ELR (cell line): ENCODE measurements at places on chromosomes 5 and 9.
A peak's percentile ranks its signal among the peaks of the same experiment; 100 is the strongest.

- DNase-seq, result no peak
Measured at GRCh38 chr5:6743161-6743560, 29.9 kb downstream of the TENT4A start.

DNA sequence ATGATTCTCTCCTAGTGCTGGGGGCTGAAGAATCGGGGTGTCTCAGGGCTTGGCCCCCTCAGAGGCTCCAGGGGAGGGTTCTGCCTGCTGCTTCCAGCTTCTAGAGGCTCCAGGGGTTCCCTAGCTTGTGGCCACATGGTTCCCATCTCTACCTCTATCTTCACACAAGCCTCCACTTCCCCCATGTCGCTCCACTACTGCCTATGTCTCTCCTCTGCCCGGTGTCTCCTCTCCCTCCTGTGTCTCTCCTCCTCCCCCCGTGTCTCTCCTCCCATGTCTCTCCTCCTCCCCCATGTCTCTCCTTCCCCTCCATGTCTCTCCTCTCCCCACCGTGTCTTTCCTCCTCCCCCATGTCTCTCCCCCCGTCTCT lies 12.2 kb upstream of the RNU6ATAC start:
- no peak for DNase-seq

GRCh38 chr5:76547242-76547890 lies 75.8 kb downstream of the F2RL2 start:
- DNase-seq, result no peak

- DNase-seq, result peak; percentile 52
Measured at GRCh38 chr9:121744002-121744686, 92.7 kb downstream of the DAB2IP start.

DNA sequence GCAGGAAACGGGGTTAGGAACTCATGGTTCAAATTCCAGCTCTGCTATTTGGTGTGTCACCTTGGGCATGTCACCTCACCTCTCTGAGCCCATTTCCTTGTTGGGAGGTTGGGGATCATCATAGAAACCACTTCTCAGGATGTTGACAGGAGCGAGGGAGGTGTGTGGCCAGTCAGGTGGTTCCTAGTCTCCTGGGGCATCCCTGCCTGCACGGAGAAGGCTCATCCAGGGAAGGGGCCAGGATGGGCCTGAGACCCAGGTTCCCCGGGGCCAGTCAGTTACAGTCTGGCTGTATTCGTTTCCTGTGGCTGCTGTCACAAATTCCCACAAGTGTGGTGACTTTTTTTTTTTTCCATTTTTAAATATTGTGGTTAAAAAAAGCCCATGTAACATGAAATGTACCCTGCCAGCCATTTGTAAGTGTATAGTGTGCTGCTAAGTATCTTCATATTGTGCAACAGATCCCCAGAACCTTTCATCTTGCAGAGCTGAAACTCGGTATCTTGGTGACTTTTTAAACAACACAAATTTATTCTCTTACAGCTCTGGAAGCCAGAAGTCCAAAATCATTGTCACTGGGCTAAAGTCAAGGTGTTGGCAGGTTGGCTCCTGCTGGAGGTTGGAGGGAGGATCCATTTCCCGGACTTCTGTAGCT lies 78.7 kb upstream of the UNC5A start:
- no peak for DNase-seq

- no peak for DNase-seq
Measured at GRCh38 chr9:85276741-85277140, 465.0 kb downstream of the AGTPBP1 start.
